ENCODE measurements at places on chromosomes 5 and 9.

- no peak for DNase-seq
Measured at GRCh38 chr5:124706729-124707361, 39.6 kb downstream of the ZNF608 start.

DNA sequence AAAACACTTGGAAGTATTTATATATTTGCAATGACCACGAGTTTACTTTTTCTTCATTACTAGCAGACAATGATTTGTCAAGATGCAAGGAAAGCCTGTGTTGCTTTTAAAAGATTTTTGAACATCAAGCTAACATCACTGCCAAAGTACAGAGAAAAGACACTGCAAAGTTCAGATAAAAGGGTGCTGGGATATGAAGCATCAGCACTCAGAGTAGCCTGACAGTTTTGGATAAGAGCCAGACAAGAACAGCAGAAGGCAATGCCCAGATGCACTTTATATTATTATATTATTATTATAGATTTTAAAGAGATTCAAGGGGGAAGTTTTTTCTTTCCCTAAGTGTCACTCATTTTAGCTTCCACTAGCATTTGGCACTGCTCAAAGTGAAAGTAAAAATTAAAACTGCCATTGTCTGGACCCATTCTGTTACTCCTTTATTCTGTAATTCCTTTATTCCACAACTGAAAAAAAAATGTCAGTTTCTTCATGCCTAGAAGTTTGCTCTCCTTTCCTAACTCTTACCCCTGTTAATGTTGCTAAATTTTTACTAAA is 240.6 kb downstream of the EFNA5 start:
- no peak for DNase-seq

DNA sequence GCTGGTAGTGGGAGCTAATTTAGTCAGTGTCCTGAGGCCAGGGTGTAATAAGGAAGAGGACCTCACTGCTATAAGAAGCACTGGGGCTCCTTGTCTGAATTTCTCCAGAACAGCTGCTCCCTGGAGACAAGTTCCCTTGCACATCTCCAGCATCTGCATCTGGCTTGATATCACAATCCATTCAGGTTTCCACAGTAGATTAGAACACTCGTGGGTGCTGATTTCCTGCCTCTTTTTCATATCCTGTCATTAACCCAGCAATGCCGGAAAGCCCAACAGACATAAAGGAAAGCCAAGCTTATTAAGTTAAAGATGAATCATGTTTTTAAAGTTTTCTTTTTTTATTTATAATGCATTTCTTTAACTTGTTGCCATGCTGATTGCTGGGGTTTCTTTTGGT is 232.3 kb upstream of the WWC1 start:
- no peak for DNase-seq

- DNase-seq: no peak
Measured at GRCh38 chr5:180523629-180524466, 29.7 kb downstream of the CNOT6 start.

GRCh38 chr9:129619787-129620668 is 873 bp downstream of the C9orf50 start:
- no peak for DNase-seq

DNA sequence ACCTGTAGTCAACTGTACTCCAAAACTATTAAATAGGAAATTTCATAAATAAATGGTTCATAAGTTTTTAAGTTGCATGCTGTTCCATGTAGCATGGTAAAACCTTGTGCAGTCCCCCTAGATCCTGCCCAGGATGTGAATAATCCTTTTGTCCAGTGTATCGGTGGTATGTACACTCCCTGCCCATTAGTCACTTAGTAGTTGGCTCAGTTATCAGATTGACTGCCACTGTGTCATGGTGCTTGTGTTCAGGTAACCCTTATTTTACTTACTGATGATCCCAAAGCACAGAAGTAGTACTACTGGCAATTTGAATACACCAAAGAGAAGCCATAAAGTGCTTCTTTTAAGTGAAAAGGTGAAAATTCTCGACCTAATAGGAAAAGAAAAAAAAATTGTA is 134.2 kb downstream of the RNF180 start:
- DNase-seq: no peak

DNA sequence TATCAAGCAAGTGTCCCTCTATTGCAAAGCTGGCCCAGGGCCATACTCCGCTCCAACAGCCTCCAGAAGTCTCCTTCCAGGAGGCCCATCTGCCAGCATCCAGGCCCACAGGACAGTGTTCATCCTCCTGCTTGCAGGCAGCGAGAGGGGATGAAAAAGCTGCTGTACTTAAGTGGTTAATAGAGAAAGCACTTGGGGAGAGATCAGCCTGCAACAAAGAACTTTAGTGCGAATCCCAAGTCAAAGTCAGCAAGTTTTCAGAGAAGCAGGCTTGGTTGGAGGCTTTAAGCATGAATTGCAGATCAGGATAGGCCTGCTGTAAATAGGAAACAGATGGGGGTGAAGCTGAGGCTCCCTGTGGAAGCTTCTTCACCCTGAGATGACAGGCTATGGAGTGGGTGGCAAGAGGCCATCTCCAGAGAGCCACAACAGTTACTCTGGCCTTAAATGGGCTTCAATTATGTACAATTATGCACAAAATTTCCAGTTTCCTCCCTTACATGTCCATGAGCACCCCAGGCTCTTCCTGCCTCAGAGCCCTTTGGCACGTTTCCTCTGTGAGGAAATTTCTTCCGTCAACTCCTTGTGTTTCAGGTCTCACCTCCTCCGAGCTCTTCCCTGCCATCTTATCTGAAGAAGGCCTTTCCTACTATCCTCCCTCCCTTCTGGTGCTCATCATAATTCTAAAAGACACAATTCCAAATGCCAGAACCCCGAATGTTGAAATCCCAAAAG is 98.0 kb upstream of the NR3C1 start:
- no peak for DNase-seq

- no peak for DNase-seq
Measured at GRCh38 chr9:121153642-121154041, 48.0 kb downstream of the RAB14 start.

GRCh38 chr5:177997319-177997670 is 1.3 kb upstream of the PROP1 start:
- no peak for DNase-seq

GRCh38 chr9:89475891-89476440 is 21.9 kb downstream of the SEMA4D start:
- no peak for DNase-seq

- DNase-seq: no peak
Measured at GRCh38 chr5:41870627-41871048, 413 bp upstream of the OXCT1 start.

DNA sequence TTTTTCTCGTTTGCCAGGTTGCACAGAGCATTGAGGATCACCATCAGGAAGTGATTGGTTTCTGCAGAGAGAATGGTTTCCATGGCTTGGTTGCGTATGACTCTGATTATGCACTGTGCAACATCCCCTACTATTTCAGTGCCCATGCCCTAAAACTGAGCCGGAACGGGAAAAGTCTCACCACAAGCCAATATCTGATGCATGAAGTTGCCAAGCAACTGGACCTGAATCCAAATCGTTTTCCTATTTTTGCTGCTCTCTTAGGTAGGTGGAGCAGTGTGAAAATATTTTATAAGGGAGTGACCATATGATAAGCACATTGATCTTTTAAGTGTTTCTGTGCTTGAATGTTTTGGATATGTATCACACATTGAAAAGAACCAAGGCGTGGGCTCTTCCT is 17.7 kb upstream of the FAM120AOS start:
- no peak for DNase-seq

GRCh38 chr5:110377361-110377760 is 349.1 kb downstream of the TMEM232 start:
- DNase-seq: no peak

DNA sequence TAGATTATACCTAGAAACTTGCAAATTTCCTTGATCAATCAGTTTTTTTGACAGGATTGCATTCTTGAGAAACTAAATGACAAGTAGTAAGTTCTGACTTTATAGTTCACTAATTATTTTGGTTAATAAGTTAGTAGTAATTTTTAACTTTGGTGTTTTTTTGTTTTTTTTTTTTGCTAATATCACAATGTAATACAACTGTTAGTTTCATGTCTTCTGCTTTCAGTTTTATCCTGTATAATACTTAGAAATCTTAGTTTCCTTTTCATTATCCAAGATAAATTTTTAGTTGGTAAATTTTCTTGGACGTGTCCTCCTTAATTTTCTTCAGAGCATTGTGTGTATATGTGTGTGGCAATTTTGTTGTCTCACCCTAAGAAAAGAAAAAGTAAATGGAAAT is 57.8 kb downstream of the CWC27 start:
- no peak for DNase-seq

DNA sequence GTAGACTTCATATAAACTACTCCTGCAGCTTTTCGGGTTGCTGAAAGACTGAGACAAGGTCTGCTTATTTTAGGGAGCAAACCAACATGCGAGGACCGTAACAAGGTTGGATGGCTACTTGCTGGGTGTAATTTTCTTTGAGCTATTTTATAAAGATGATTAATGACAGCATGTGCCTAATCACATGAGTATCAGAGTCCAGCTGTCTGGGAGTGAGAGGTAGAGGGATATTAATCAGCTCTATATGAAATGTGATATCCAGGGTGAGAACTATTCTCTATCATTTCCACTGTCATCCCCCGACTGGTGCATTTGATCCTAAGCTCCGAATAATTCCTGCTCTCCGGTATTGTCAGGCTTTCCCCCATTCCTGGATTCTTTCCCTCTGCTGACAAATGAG is 193.8 kb upstream of the HMHB1 start:
- no peak for DNase-seq

GRCh38 chr5:41043109-41043747 is 27.9 kb downstream of the MROH2B start:
- DNase-seq: no peak

- no peak for DNase-seq
Measured at GRCh38 chr5:148145916-148146315, 22.4 kb upstream of the SPINK14 start.

GRCh38 chr5:172642486-172642885 is 1.4 kb downstream of the NEURL1B start:
- DNase-seq: no peak

DNA sequence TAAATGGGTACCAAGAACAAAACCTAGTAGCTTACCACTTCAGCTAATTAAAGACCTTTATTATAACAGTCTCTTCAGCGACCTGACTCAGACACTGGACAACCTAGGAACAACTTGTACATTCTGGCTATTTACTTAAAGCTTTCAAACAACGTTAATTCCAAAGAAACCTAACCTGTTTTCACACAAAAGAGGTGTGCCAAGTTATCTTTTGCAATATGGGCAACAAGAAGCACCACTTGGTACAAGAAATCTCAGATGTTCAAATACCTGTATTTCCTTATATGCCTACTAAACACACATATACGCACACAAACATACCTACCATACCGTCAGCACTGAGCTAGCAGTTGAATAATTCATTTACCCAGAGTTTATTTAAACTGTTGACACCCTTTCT is 23.0 kb downstream of the RNF145 start:
- DNase-seq: no peak

DNA sequence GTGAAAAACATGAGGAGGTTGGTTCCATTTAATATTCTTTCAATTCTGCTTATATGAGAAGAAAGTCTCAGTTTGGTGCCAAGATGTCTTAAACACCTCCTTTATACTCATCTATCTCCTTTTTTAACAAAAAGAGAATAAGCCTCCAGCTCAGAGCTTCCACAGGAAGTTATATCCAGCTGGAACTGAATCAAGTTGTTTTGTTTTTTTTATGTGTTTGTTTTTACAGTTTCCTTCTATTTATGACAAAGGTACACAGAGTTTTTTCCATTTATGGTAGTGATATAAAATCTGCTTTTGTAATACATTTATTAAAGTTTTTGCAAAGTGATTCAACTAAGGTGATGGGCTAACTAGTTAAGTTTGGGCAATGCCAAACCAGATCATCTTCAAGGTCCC is 10.4 kb downstream of the SPARC start:
- DNase-seq: no peak

GRCh38 chr9:14321517-14322130 is 7.7 kb upstream of the NFIB start:
- no peak for DNase-seq

DNA sequence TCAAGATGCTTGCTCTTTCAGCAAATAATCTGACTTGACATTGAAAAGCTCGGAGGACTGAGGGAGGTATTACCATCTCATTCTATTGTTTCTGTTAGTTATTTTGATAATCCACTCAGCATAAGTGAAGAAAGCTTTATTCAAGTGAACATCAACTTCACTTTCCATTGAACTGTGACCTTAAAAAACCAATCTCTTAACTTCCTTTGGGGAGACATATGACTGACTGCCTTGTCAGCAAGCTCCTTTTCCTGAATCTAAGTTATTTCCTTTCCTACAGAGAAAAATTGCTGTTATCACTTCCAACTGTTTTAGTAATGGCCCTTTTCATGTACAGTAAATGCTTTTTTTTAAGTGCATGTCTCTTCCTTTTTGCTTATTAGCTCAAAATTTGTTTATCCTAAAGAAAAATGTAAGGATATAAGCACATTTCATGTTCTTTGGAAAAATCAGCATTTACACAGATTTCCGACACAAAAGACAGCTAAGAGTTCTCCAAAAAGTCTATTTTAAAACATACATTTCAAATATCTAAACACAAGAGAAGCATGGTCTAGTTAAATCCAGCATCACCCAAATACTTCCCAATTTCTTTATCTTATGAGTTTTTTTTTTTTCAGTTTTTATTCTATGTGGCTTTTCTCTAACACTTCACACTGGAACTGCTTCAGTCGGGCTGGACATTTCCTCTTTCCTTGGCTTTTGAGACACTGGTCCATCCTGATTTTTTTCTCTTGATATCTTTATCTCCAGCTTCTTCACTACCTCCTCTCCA is 117.9 kb upstream of the DAB2 start:
- no peak for DNase-seq

- no peak for DNase-seq
Measured at GRCh38 chr5:78458843-78459242, 98.4 kb downstream of the SCAMP1 start.

DNA sequence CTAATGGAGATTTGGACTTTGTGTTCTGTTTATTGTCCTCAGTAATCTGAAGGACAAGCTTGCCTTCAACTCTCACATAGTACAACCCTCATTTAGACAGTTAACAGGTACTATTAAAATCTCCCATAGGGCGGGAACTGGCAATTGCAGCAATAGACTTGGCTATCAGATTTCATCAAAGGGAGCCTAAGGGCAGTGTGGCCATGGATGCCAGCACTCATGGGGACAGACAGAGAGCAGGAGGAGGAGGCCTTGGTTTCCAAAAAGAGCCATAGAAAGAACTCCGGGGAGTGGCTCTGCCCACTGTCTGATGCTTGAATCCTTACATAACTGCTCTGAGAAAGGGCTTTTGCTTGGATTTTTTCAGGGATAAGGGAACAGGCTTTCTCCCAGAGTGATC is 6.8 kb downstream of the SLC36A1 start:
- DNase-seq: no peak

DNA sequence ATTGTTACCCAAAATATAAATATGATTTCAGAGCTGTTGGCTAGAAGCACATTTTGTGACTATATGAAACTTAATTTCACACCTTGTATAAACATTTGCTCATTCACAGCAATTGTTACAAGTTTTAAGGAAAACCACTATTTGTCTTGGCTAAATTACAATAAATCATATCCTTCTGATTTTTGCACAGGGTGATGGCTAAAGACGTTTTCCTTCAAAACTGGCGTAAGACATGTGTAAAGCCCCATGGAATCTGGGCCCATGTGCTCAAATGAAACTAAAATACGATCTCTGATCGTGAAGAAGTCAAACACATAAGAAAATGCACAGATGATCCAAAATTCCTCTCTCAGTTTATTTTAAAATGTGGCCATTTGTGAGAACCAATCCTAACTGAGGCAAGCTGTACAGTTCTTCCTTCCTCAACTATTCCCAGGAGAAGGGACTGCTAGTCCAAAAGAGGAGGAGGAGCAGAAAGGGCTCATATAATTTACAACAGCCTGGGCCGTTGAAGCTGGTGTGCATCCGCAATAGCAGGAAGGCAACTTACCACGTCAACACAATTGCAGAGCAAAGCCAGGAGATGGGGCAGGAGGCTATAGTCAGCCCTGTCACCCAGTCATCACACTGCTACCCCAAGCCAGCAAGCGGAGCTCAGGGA is 98.4 kb downstream of the MED27 start:
- DNase-seq: no peak

Data from T-helper 1 cell (primary cell).